ENCODE measurements at places on chromosomes 5 and 9.

- no peak for DNase-seq
These were observed 84.1 kb downstream of the ERBIN start for GRCh38 chr5:66010476-66010875.

GRCh38 chr5:107772418-107773310 is 101.9 kb upstream of the EFNA5 start:
- no peak for DNase-seq

DNA sequence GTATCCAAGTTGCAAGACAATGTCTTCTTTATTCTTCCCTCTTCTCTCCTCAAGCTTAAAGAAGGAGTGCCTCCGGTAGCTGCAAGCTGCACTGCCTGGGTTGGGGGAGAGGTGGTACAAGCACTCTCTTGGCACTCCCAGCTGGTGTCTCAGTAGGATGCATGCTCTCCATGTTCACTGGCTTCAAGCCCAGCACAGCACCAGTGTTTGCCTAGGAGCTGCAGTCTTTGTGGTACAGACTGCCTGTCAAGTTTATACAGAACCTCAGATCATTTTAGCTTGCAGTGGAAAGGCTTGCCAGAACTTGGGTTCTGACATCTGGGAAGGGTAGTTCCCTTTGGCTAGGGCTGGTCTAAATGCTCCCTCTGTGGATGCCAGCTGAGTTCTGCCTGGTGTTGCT is 505.6 kb downstream of the MAN2A1 start:
- DNase-seq = no peak

DNA sequence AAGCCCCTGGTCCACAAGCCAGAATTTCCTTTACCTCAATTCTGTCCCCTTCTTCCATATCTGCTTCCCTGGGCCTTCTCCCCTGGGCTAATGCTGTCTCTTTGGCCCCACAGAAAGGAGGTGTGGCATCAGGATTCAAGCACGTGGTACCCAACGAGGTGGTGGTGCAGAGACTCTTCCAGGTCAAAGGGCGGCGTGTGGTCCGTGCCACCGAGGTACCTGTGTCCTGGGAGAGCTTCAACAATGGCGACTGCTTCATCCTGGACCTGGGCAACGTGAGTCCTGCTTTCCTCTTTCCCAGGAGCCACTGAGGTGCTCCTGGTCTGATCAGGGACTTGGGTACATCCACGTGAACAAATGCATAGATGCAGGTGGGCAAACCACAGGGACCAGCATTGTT is 42.6 kb downstream of the GSN start:
- DNase-seq = no peak

- peak; percentile 90 for DNase-seq
These were observed 106.0 kb downstream of the FRMD3 start for GRCh38 chr9:83432104-83432627.

- no peak for DNase-seq
These were observed 176.0 kb downstream of the MSX2 start for GRCh38 chr5:174900240-174900865.

- DNase-seq = no peak
These were observed 511.7 kb downstream of the CDH12 start for GRCh38 chr5:22341406-22341805.

DNA sequence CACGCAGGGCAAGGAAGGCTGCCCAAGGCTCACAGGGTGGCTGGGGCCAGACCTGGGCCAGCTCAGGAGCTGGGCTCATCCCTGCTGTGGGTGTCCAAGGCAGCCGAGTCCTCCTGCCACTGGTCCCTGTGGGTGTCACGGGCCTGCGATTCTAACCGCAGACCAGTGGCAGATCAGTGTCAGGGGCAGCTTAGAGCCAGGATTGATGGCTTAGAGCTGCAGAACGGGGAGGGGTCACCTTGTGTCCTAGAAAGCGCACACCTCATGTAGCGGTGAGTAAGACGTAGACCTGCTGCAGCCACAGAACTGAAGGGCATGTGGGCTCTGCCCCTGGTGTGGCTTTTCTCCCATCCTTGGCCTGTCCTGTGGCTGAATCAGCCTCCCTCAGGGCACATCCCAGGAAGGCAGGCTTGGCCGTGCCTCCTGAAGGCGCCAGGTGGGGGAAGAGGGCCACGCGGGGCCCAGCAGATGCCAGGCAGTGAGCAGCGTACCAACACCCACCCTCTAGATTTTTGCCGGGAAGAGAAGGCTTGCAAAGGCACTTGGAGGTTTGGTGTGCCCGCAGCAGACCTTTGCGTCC is 78.3 kb upstream of the FCN2 start:
- DNase-seq = no peak

- DNase-seq = no peak
These were observed 2.7 kb upstream of the KIF4B start for GRCh38 chr5:155010881-155011280.

- no peak for DNase-seq
These were observed 31.7 kb downstream of the FAM81B start for GRCh38 chr5:95422838-95423237.

DNA sequence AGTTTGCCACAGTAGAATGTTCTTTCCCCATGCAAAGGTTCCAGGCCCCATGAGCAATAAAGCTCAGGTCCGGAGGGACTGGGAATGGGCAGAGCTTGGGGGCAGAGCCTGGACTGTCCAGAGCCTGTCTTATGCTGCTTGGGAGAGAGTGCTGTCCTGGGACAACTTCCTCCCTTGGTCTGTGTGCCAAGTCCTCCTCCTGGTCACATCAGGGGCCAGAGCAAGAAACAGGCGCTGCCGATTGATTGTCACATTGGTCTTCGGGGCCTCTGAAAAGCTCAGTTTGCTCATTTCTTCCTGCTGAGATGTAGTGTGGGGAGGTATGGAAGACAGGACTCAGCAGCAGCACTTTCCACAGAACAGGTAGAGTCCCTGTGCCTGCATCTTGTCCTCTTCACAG is 54.0 kb upstream of the FCN1 start:
- no peak for DNase-seq
